ENCODE measurements at places on chromosomes 7 and 10.

DNA sequence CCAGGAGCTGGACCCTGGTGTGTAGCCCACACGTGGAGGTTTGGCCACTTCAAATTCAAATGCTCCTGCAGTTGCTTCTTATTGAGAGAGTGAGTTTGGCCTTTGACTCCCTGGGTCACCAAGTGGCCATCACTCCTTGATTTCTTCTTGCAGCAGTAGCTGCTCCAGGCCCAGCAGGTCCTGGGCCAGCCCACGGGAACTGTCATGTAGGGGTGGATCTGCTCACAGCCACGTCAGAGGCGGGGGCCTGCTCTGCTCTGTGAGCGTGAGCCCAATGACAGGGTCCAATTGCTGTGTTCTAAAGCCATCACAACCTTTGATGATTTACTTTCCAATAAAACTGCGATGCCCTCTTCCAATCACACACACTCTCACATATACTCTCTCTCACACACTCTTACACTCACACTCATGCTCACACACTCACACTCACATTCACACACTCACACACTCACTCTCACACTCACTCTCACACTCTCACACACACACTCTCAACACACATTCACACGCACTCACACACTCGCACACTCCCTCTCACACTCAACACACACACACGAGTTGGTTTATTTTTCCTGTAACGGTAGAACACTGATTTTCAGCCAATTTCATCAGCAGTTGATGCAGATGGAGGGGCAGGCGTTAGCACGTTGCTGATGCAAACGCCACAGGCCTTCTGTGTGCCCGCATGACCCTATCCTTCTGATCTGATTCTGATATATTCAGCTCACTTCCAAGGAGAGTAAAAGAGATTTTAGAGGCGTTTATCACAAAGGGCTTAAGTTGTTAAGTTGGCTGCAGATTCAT is 210.7 kb upstream of the PPP2R2D start:
- DNase-seq: no peak

DNA sequence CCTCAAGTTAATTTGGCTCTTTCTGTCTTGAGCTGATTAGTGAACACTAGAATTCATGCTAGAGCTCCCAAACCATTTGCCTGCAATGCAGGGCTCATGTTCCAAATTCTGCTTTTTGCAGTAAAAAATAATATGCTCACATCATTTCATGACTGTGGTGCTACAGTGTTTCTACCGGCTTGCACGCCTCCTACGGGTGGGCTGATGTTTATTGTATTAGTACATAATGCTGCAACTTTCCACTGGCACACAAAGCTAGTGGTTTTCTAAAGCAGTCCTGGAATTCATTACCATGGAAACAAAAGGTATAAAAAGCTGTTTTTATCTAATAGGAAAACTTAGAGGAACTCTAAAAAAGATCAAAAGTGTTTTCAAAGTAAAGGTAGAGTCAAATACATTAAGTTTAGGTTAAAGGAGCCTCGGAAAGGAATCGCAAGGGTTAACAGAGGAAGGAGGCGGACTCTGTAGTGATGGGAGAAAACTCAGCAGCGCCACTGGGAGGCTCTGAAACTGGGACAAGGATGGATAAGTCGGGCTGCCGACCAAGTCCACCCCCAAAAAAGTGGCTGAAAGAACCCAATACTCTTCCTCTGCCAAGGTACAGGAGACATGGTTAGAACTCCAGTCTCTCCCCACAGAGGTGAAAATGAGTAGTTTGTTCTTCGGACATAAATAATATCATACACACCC is 25.9 kb downstream of the GRM8 start:
- no peak for DNase-seq

DNA sequence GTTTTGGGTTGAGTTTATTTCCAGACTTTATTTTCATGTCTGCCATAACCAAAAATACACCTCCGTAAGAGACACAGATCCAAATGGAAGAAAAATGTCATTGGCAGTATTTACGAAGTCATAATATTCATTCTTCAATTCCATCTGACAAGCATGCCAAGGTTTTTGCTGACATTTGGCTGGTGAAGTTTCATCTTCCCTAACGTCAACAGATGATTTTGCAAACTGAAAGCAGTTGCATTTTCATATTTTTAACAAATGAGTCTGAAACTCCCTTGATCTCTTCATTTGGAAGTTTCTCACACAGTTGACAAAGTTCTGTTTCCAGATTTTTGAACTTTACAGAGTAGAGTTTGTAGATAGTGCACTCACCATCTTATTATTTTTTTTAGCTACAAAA is 114.5 kb downstream of the CALN1 start:
- no peak for DNase-seq

- DNase-seq: no peak
These were observed 54.8 kb downstream of the MDFIC start for GRCh38 chr7:114976666-114977065.

DNA sequence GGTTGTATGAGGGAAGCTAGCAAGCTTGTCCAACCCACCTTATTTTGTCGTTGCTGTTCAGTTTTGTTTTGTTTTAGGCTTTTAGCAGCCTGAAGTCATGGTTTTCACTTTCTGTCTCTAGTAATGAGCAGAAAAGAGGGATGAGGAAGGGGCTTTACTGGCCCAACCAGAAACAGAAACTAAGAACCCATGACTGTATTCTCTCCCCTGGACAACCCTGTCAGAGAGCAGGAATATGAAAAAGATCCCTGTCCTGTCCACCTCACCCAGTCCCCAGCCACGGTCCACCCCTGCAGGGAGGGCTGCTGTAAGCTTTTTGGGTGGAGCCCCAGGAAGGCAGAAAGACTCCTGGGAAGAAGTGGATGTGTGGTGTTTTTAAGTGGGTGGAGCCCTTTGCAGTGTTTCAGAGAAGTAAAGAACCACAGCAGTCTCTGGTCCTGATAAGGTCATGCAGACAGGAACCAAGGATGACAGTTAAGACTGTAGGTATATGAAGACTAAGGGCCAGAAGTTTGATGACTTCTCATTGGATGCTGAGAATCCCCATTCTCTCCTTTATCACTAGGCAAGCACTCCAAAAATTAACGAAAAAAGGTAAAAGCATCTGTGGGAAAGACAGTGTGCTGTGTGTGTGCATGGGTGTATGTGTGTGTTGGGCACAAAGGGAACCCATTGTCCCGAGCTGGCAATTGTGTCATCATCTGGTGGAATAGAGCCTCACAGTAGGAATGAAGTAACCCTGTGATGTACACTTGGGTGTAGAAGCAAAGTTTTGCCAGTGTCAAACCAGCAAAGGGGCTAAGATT is 13.8 kb downstream of the MRPL32 start:
- no peak for DNase-seq

Data from NCI-H2171 (cell line).